ENCODE measurements at places on chromosomes 6 and 20. TPM values are rescaled to one million over a fixed set of nuclear protein-coding genes. Genes with fewer than 3 reads are reported as not detected.

GRCh38 chr6:146202570-146202969 is 173.7 kb downstream of the GRM1 start:
- no peaks in the 10 kb centered on the region for H3K27me3 ChIP-seq
- H3K36me3 ChIP-seq, result no peaks in the 10 kb centered on the region
- H3K27ac ChIP-seq, result no peak overlapping the region
- H3K4me1 ChIP-seq, result no peaks in the 10 kb centered on the region
- H3K4me3 ChIP-seq, result no peak overlapping the region
- no peak for DNase-seq

GRCh38 chr6:135295085-135295484 is 114.0 kb downstream of the MYB start:
- H3K27me3 ChIP-seq, result no peaks in the 10 kb centered on the region
- H3K36me3 ChIP-seq, result peaks cover 16% of the 10 kb centered on the region
- no peak overlapping the region for H3K4me3 ChIP-seq
- no peak overlapping the region for H3K27ac ChIP-seq
- no peak for DNase-seq

Gene SLC25A27
- 1.1 TPM for total RNA-seq

Gene HLA-DPA1
- total RNA-seq, result 11.4 TPM

DNA sequence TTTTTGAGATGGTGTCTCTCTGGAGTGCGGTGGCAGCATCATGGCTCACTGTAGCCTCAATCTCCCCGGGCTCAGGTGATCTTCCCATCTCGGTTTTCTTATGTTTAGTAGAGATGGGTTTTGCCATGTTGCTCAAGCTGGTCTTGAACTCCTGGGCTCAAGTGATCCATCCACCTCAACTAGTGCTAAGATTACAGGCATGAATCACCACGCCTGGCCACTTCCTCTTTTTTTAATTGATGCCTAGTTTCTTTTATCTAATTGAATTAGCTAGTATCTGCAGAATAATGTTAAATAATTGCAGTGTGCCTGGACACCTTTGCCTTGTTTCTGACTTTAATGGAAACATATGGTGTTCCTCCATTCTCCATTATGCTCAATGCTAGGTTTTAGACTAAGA is 38.4 kb upstream of the SLC22A16 start:
- H3K36me3 ChIP-seq, result no peaks in the 10 kb centered on the region
- H3K27ac ChIP-seq, result no peak overlapping the region
- peaks cover 18% of the 10 kb centered on the region for H3K27me3 ChIP-seq
- DNase-seq, result no peak

DNA sequence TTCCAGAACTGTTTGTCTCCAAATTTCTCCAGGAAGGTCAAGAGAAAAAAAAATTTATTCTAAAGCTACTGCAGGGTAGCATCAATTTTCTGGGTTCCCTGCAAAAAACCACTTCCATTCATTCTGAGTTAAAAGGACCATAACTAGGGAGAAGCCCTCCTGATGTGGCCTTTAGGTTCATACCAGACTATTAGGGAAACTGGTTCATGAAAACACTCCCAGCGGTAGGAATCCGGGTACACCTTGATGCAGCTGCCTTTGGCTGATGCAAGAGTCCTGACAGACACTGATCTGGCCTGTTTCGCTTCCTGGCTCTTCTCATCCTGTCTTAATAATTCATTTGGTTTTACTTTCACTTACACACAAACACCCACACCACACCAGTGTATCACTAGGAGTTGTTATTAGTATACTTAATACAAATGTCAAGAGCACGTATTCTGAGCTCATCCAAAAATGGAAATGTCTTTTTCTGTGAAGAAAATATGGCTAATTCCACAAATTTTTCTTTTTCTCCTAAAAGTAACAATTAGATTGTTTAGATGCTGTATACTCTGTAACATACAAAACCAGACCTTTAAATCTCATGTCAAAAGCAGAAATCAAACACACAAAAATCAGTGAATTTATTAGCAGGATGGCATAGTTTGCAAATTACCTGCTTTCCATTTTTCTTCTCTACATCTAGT is 38.4 kb upstream of the ARHGAP18 start:
- peak; percentile 71 for DNase-seq
- peak overlapping the region; percentile 88 for H3K27ac ChIP-seq
- peak overlapping the region; percentile 72 for H3K4me3 ChIP-seq
- H3K36me3 ChIP-seq, result no peaks in the 10 kb centered on the region
- H3K4me1 ChIP-seq, result peaks cover 68% of the 10 kb centered on the region

Gene BTNL2
- total RNA-seq, result not detected

- peak; percentile 27 for DNase-seq
- H3K27me3 ChIP-seq, result no peaks in the 10 kb centered on the region
- H3K27ac ChIP-seq, result peak overlapping the region; percentile 69
- peaks cover 28% of the 10 kb centered on the region for H3K36me3 ChIP-seq
- peak overlapping the region; percentile 83 for H3K4me3 ChIP-seq
- peaks cover 59% of the 10 kb centered on the region for H3K4me1 ChIP-seq
Observed at GRCh38 chr6:111427341-111428116, 55.5 kb downstream of the REV3L start.

GRCh38 chr6:135358985-135359384 is 138.6 kb downstream of the AHI1 start:
- H3K27ac ChIP-seq, result peak overlapping the region; percentile 91
- DNase-seq, result no peak
- no peak overlapping the region for H3K4me3 ChIP-seq
- no peaks in the 10 kb centered on the region for H3K36me3 ChIP-seq
- peaks cover 13% of the 10 kb centered on the region for H3K4me1 ChIP-seq
- no peaks in the 10 kb centered on the region for H3K27me3 ChIP-seq

Gene SUMO4
- 7.2 TPM for total RNA-seq

Gene TEAD3
- 1.7 TPM for total RNA-seq

GRCh38 chr6:80522576-80522975 is 416.1 kb downstream of the BCKDHB start:
- peaks cover 12% of the 10 kb centered on the region for H3K27me3 ChIP-seq
- no peak overlapping the region for H3K4me3 ChIP-seq
- DNase-seq, result no peak
- no peaks in the 10 kb centered on the region for H3K36me3 ChIP-seq
- H3K4me1 ChIP-seq, result peaks cover 7% of the 10 kb centered on the region
- H3K27ac ChIP-seq, result no peak overlapping the region

Gene SCGN
- not detected for total RNA-seq

DNA sequence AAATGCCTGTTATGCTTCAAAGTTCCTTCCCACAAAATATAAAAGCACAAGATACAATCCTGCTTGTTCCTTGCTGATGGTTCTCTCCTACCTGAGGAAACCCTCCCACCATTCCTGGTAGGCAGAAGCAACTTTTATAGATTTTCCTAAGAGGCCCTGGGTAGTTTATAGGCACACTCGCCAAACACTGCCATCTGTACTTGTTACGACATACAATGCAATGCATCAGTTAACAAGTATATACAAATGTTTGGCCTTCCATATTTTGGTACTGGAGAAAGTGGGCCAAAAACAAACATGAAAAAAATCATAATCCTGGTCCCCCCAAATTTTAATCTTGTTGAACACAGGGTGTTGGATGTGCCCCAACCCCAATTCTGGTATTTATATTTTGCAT is 16.6 kb downstream of the MCM9 start:
- no peak overlapping the region for H3K4me3 ChIP-seq
- H3K27me3 ChIP-seq, result no peaks in the 10 kb centered on the region
- H3K27ac ChIP-seq, result no peak overlapping the region

DNA sequence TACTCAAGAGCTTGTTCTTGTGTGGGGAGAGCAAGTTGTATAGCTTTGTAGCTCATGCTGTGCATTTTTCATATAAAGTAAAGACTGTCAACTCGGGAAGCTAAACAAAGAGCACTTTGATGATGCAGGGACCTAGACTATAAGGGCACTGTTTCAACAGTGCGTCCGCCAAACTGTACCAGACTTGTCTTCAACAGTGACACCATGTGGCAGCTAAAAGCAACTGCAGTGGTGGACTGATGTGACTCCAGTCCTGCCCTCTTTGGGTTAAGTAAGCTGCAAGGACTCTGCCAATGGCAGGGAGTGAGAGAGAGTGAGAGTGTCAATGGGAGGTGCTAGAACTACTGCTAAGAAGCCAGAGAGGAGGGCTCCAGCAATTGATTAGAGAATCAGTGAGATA is 48.1 kb upstream of the MC3R start:
- H3K27me3 ChIP-seq, result no peaks in the 10 kb centered on the region
- H3K4me1 ChIP-seq, result no peaks in the 10 kb centered on the region
- no peak overlapping the region for H3K4me3 ChIP-seq
- peaks cover 16% of the 10 kb centered on the region for H3K36me3 ChIP-seq
- peak; percentile 0 for DNase-seq

Gene NKX2-4
- total RNA-seq, result not detected

Gene DOK5
- 0.99 TPM for total RNA-seq

Gene STAU1
- 80.5 TPM for total RNA-seq

GRCh38 chr6:71103130-71103529 is 146.3 kb upstream of the B3GAT2 start:
- H3K36me3 ChIP-seq, result peaks cover 2% of the 10 kb centered on the region
- H3K4me3 ChIP-seq, result no peak overlapping the region
- DNase-seq, result no peak
- H3K4me1 ChIP-seq, result no peaks in the 10 kb centered on the region
- no peak overlapping the region for H3K27ac ChIP-seq
- H3K27me3 ChIP-seq, result no peaks in the 10 kb centered on the region

DNA sequence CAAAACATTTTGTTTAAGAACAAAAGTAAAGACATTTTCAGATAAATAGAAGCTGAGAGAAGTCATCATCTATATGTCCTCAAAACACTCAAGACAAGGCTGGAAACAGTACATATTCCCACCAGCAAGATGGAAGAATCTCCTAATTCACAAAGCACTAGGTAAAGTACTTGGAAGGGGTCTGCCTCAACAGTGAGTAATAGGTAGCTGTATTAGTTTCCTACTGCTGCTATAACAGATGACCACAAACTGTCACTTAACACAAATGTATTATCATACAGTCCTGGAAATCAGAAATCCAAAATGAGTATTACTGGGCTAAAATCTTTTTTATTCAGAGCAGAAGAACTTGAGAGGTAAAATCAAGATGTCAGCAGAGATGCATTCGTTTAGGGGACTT is 40.6 kb downstream of the ZKSCAN8 start:
- H3K36me3 ChIP-seq, result peaks cover 4% of the 10 kb centered on the region
- H3K4me3 ChIP-seq, result no peak overlapping the region
- no peak for DNase-seq
- H3K27ac ChIP-seq, result no peak overlapping the region
- peaks cover 27% of the 10 kb centered on the region for H3K27me3 ChIP-seq

DNA sequence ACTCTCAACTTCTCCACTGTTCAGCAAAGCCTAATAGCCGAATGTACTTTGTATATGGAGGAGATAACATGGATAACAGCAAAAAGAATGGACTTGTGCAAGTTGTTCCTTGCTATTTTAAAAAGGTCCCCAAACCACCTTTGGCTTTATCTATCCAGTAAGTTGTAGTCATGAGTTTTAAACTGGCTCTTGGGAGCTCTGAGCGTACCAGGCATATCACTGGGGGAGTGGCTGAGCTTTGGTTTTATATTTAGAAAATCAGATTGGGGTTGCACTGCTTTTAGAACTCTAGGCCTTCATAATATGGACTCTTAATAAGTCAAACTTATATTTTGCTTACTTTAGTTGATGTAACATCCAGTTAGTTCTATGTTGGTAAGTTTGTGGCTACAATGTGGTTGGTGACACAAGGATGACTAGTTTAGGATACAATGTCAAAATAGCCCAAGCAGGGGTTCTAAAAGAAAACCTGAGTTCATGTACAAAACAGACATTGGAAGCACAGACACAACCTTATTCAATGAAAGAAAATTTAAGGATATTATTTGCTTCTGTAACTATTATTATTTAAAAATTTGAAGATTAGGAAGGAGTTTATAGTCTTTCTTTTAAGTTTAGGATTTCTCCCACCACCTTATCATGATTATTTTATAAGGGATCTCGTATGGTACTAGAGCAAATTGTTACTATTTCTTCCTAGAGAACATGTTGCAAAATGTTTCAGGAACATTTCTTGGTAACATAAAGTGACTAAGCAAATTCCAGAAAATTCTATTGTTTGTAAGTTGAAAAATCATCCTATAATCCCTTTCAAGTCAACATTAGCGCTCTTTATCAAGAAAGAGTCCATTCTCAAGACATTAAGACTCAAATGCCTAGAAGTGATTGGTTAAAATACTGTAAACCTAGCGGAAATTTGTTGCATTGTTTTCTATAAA is 165.8 kb upstream of the SUPT3H start:
- peak overlapping the region; percentile 69 for H3K4me3 ChIP-seq
- H3K4me1 ChIP-seq, result peaks cover 42% of the 10 kb centered on the region
- peaks cover 33% of the 10 kb centered on the region for H3K36me3 ChIP-seq
- peak overlapping the region; percentile 88 for H3K27ac ChIP-seq

Gene CAGE1
- 0.31 TPM for total RNA-seq

- no peak overlapping the region for H3K4me3 ChIP-seq
- peaks cover 4% of the 10 kb centered on the region for H3K4me1 ChIP-seq
- no peak for DNase-seq
- H3K27ac ChIP-seq, result no peak overlapping the region
Observed at GRCh38 chr6:135521431-135521830, 23.9 kb upstream of the AHI1 start.

Gene GTSF1L
- not detected for total RNA-seq

DNA sequence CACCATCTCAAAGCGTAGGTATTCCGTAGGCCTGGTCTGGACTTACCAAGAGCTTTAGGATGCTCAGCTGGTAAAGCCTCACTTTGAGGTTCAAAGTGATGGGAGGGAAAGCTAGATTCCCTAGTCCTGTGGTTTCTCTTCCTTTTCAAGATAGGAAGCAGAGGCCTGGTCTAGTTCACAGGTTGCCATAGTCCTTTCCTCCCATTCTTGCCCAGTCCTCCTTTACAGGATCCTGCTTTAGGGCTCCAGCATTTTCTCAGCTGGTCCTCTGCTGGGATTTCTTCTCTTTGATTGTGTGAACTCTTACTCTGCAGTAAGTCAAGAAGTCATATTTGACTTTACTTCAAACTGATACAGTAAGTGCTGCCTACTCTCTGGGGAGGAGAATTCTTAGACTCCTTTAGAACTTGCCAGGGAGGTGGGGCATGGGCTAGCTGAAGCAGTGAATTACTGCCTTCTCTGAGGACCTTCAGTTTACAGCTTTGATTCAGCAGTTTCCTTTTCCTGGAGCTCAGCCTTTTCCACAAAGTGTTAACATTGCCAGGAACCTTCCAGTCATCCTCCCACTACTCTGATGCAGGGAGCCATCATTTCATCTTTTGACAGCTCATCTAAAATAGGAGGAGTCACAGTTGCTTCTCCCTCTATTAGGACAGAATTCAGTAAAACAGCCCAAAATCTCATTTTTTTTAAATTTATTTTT is 42.8 kb upstream of the PLCG1 start:
- no peak for DNase-seq
- H3K27me3 ChIP-seq, result no peaks in the 10 kb centered on the region
- H3K36me3 ChIP-seq, result peaks cover 40% of the 10 kb centered on the region
- H3K4me3 ChIP-seq, result peak overlapping the region; percentile 15
- peaks cover 5% of the 10 kb centered on the region for H3K4me1 ChIP-seq
- H3K27ac ChIP-seq, result peak overlapping the region; percentile 85

Gene TMEM74B
- total RNA-seq, result 1.5 TPM

- no peak for DNase-seq
- peaks cover 21% of the 10 kb centered on the region for H3K36me3 ChIP-seq
- peaks cover 82% of the 10 kb centered on the region for H3K4me1 ChIP-seq
- H3K27me3 ChIP-seq, result no peaks in the 10 kb centered on the region
Observed at GRCh38 chr20:44961011-44961869, 1.0 kb upstream of the TOMM34 start.

GRCh38 chr20:58963060-58963584 is 17.9 kb upstream of the NELFCD start:
- no peak overlapping the region for H3K4me3 ChIP-seq
- no peaks in the 10 kb centered on the region for H3K36me3 ChIP-seq
- no peaks in the 10 kb centered on the region for H3K4me1 ChIP-seq
- no peak overlapping the region for H3K27ac ChIP-seq
- H3K27me3 ChIP-seq, result peaks cover 11% of the 10 kb centered on the region
- DNase-seq, result no peak

- H3K36me3 ChIP-seq, result no peaks in the 10 kb centered on the region
- no peak overlapping the region for H3K4me3 ChIP-seq
- H3K27ac ChIP-seq, result no peak overlapping the region
- no peak for DNase-seq
- H3K27me3 ChIP-seq, result peaks cover 6% of the 10 kb centered on the region
- no peaks in the 10 kb centered on the region for H3K4me1 ChIP-seq
Observed at GRCh38 chr6:145138469-145139139, 596.7 kb downstream of the EPM2A start.
